Stimulated activated CD4-positive, alpha-beta T cell treated with anti-CD3 and anti-CD28 coated beads, Interleukin-12 subunit alpha, Interleukin-12 subunit beta, amount 100 ng/mL, for 4 hours (primary cell): ENCODE measurements at places on chromosomes 13 and 19.

DNA sequence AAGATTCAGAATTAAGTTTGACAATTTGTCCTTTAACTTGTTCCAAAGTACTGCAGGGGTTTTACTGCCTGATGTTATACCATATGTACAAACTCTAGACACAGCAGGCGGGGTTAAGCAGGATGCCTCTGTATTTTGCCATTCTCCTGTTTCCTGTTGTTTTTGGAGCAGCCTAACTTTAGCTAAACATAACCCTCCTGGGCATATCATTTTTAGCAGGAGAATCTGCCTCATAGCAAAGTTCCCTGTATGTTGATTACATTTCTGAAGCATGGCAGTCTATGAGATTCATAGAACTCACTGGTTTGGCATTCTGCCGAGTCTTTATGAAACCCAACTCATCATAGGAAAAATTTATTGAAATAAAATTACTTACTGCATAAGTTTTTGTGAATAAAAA, 5.2 kb downstream of the LHFPL6 start:
- DNase-seq = no peak

GRCh38 chr13:40631605-40632004, 34.8 kb downstream of the FOXO1 start:
- no peak for DNase-seq

DNA sequence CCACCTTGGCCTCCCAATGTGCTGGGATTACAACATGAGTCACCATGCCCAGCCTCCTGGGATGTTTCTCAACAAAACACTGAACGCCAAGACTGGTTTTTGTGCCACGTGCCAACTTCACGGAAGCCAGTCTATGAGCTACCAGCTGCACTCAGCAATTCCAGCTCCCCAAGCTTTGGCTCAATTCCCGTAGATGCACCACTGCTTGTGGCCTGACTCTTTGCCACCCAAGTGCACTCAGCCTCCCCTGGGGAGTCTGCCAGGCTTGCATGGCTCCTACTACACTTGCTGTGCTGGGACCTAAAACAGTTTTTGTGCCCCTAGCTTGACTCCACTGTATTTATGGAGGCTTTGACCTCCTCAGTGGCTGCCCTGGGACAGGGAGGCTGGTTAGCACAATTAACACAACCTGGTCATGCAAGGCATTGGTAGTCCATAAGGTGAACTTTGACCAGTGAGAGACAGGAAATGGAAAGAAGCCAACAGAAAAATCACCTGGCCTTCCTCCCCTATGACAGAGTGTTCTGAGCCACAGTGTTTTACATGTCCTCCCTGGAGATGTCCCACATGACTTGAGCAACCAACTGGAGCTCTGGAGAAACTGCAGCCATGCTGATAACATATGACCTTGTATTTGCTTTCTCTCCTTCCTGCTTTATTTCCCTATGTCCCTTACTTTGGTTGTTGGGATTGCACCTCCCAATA, 1173.1 kb downstream of the UQCRFS1 start:
- DNase-seq = no peak

DNA sequence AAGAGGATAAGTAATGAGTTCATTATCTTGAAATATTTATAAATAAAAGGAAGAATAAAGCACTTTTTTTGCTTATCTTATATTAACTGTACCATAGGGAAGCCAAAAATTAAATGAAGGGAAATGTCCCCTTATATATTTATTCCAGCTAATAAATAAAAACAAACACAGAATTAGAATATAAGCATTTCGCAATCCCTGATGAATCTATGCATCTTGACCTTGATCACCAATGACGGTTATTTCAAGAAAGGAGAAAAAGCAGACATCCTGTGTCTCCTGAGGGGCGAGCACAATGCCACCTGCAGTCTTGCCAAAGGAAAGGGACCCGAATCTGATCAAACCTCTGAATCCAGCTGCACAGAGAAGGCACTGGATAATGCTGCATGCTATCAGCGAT, 29.3 kb upstream of the IRS2 start:
- no peak for DNase-seq

- DNase-seq = no peak
Measured at GRCh38 chr19:1833540-1833939, 14.7 kb downstream of the REXO1 start.

DNA sequence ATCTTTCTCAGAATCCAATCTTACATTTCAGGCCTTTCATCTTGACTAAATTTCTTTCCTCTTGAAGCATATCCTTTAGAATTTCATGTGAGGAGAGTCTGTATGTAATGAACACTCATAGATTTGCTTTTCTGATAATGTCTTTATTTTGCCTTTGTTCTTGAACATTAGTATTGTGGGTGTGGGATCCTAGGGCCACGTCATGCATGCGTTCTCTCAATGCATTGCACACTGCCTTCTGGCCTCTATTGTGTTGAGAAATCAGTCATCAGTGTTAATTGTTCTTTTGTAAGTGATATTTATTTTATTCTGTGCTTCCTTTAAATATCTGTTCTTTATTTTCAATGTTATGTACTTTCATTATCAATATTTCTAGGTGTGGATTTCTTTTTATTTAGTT, 364.9 kb downstream of the OXGR1 start:
- no peak for DNase-seq

DNA sequence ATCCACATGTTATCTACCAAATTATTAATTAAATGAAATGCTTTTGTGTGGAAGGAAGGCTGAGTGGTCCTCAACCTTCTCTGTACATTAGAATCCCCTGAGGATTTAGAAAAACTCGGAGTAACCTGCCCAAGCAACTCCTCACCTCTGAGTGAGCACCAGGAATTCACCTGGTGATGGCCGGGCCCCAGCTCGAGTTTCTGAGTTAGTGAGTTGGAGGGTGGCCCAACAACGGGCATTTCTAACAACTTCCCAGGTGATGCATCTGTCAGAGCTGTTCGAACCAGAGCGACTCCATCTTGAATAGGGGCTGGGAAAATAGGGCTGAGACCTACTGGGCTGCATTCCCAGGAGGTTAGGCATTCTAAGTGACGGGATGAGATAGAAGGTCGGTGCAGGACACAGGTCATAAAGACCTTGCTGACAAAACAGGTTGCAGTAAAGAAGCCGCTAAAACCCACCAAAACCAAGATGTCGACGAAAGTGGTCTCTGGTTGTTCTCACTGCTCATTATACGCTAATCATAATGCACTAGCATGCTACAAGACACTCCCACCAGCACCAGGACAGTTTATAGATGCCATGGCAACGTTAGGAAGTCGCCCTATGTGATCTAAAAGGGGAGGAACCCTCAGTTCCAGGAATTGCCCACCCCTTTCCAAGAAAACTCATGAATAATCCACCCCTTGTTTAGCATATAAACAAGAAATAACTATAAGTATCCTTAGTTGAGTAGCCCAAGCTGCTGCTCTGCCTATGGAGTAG, 44.2 kb upstream of the SHISA2 start:
- no peak for DNase-seq

DNA sequence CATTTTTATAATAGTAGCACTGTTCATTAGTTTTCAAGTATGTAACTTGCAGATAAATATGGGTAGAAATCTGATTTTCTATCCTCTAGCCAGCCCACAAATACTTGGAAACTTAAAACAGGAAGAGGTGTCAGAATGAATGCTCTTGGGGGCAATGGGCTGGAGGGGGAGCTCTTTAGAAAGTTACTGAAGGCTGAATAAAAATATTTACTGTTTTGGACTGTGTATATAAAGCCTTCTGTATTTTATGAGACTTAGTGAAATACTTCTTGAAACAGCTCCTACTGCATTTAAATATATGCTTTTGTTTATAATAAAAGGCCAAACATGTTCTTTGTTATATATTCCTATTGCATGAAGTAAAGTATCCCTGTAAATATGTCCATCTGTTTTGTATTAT, 138.8 kb downstream of the RGCC start:
- no peak for DNase-seq

DNA sequence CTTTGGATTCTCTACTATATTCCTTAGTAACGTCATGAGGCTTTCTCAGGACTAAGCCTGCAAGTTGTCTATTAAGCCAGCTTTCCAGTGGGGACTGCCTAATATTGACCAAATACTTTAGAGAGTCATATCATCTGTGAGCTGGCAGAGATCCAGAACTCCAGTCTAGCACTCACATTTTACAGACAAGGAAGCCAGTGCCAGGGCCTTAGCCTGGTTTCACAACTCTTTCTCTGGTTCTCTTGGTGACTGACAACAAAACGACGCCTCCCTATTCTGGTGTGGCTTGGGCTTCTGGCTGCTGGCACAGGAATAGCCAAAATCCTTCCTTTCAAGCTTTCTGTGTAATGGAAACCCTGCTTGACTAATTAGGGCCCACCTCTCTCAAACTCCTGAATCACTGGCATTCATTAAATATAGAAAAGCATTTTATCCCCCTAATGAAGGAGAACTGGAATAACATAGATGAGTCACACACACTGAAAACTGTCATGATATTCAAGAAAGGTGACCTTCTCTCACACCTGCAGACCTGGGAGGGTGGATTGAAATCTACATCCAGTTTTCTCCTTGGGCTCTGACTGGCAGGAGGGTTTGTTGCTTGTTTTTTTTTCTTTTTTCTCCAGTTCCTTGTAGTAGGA, 75.2 kb upstream of the UBL3 start:
- no peak for DNase-seq

DNA sequence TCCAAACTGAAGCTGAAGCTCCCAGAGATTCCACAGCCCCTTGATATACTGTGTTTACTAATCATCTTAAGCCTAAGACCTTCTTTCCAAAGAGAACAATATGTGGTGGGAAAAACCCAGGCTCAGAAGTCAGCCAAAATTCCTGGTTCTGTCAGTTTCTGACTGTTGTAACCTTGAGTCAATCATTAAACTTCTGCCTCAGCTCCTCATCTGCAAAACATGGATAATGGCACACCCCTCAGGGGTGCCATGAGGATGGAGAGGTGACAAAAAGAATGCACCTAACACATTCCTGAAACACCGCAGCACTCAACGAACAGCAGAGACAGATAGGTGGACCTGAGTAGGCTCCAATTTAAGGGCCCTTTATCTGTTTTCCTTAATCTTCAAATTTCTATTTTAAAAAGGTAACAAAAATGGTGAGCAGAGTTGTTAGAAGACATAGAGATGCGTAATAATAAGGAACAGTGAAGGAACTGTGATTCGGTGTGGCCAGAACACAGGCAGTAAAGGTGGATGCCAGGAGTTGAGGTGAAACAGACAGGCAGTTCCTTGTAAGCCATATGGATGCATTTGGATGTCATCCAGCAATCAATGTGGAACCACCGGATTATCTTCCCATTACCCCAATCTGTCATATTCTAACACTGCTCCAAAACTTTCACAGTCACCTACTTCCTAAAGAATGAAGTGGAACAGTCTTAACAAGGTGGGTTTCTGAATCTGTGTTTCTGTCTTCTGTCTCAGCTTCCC, 56.6 kb upstream of the DOCK9 start:
- no peak for DNase-seq

DNA sequence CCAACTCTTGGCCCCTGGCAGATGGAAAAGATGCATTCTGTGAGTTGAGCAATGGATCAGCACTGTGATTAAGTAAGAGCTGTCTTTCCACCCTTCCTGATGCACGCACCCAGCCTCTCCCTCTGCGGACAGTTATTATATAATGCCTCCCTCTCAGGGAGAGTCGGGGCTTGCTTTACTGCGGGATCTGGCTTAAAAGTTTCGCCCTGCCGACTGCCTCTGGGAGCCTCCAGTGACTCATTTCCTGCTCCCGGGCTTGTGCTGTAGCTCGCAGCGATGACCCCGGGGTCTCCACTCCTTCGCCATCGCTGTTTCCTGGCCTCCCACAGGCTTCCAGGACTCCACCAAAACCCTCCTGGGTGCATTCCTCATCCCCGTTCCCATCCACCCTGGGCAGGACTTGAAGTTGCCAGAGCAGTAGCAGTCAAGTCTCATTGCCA, 107.4 kb upstream of the SLC7A1 start:
- no peak for DNase-seq

DNA sequence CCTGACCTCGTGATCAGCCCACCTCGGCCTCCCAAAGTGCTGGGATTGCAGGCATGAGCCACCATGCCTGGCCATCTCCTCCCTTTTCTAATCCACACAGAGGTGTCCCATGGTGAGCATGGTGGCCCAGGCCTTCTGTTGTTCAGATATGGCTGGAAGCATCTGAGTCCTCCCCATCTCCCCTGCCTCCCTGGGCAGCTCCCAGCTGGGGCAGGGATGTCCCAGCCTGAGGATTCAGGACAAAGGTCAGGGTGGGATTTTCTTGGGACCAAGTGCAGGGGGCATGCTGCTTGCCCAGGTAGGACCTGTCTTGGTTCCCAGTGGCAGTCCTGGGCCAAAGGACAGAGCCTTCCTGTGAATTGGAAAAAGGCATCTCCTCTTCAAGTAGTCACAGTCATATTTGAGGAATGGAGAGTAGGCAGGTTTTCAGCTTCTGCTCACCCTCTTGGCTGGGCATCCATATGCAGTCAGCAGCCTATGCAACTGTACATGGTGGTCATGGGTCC, 10.8 kb downstream of the ADGRE2 start:
- DNase-seq = no peak

DNA sequence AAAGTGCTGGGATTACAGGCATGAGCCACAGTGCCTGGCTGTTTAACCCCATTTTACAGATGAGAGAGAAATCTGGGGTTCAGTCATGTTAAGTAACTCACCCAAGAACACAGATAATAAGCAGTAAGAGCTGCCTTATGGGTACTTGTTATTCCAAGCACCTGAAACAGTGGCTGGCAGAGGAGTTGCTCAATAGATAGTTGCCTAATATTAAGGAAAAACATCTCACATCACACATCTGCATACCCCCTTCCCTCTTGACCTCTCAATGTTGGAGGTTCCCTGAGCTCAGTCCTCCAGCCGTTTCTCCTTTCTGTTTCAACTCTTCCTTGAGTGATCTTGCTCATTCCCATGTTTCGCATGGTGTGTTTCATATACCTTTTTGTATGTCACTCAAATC, 401.9 kb downstream of the KLF12 start:
- no peak for DNase-seq

GRCh38 chr19:12331211-12331941, 2.1 kb downstream of the ZNF563 start:
- DNase-seq = peak; percentile 59

GRCh38 chr13:96053003-96053703, at the start of gene UGGT2:
TSS of gene UGGT2 (minus strand) at chr13:96053401. CDS start at chr13:96053312, 89 bp downstream.
- no peak for DNase-seq

GRCh38 chr19:1001538-1002166, 1.4 kb downstream of the GRIN3B start:
- DNase-seq = peak; percentile 72

DNA sequence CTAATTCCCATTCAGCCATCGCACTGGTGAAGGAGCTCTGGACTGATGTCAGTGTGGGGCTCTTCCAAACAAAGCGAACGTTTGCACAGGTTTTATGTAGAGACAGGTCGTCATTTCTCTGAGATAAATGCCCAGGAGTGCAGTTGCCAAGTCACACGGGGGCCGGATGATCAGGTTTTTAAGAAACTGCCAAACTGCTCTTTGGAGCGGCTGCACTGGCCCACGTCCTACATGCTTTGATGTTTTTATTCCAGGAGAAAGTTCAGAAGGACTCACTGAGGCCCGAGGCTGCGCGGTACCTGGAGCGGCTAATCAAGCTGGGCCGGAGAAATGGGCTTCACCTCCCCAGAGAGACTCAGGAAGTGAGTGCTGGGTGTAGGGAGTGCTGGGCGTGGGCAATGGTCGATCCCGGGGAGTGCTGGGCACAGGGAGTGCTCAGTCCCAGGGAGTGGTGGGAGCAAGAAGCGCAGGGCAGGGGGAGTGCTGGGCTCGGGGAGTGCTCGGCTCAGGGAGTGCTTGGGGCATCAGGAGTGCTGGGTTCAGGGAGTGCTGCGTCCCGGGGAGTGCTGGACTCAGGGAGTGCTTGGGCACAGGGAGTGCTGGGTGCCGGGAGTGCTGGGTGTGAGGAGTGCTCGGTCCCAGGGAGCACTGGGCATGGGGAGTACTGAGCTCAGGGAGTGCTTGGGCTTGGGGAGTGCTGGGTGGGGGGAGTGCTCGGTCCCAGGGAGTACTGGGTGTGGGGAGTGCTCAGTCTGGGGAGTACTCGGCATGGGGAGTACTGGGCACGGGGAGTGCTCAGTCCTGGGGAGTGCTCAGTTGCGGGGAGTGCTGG, 10.7 kb downstream of the THOP1 start:
- DNase-seq = no peak
